ENCODE measurements at places on chromosomes 4 and X.
A peak's percentile ranks its signal among the peaks of the same experiment; 100 is the strongest.

DNA sequence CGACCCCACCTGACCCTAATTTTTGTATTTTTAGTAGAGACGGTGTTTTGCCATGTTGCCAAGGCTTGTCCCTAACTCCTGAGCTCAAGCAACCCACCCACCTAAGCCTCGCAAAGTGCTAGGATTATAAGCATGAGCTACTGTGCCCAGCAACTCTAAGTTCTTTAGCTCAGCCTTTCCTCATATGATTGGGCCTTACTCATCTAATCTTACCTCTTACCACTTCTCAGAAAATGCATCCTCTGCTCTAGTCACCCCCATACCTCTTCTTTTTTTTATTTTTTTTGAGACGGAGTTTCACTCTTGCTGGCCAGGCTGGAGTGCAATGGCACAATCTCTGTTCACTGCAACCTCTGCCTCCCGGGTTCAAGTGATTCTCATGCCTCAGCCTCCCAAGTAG, 35.6 kb upstream of the UGDH start:
- DNase-seq = no peak

DNA sequence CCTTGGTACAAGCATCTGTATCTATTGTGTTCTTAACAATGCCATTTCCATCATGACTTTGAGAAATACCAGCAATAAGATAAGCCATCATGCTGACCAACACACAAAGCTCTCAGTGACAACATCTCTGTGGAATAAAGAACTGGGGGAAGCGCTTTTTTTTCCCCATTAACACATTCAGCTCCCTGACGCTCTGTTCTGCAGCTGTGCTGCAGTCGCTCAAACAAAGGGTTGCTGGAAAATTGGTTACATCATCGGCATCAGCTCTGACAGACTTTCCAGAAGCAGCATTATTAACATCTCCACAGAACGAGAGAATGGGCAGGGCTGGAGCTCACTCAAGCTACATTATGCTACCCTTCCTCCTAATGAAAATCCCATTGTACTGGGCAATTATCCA, 39.9 kb downstream of the DCX start:
- DNase-seq = no peak

DNA sequence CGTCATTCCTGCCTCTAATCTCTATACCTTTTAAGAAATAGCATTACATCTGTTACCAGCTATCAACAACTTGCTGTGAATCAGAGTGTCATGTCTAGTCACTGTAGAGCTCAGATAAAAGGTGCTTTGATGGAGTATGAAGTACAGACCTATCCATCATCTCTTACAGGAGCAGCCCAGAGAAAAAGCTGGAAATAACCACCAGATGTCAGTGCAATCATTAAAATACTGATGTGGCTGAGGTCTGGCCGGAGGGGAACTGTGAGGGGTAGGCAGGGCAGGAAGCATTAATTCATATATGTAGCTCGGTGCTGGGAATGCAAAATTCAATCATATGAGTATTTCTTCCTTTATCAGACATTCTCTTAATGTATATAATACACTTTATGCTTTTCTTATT, 100.6 kb downstream of the AKAP4 start:
- no peak for DNase-seq

DNA sequence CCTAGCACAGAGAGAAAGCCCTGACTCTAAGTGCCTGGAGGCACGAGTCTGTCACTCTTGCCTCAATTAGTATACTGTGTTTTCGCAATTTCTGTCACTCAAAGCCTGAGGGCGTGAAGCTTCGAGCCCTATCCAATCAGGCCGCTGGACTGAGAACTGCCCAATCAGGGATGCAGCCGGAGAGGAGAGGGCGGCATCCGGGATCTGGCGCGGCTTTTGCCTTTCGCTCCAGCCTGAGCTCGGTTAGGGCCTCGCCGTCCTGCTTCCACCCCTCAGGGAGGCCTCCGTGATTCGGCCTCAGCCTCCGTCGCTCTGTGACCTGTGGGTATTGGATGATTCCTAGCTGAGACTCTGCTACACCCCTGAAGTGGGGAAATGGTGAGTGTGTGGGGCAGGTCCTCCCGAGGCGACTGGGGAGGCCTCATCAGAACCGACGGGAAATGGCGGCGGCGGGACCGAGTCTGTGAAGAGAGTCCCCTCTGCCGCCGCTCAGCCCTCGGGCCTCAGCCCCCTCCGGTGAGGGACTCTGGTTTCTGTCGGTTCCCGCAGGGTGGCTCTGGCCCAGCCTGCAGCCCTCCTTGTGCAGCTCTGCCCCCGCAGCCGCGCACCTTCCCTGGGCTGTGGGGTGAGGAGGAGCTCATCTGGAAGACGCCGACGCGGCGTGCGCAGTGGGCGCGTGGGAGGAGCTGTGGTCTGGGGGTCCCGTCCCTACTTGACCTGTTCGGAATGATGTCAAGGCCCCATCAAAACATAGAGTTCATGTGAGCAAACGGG, 48.5 kb downstream of the ZNF141 start:
- no peak for DNase-seq

DNA sequence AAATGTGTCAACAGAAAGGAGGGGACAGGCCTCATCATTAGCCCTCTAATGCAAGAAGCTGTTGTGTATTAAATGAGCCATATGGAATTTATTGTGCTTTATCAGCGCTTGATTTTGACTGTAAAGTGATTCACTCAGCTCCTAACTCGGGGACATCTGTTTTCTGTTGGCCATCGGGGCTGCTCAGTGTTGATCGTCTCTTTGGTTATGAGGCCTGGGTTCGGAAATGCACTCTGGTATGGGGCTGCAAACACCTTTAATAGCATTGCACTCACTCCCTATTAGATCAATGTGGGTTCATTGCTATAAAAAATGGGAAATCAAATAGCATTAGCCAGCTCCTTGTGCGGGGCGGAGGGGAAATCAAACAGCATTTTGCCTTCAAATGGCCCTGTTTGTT, 6.4 kb downstream of the ARX start:
- no peak for DNase-seq

DNA sequence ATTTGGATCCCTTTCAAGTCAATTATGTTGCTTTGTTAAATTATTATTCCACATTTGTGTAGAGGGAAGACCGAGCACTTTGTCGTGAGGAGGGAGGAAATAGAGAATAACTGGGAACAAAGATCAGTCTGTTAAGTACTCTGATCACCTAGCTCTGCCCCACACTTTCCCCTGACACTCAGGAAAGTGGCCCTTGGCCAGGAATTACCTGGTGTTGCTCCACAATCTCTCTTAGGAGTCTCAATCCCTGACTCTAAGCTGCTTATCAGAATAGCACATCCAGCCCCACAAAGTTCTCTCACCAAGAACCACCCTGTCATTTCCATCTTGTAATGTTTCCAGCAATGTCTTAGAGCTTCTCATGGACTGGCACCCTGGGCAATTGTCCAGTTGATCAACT, 83.8 kb upstream of the BMPR1B start:
- DNase-seq = peak; percentile 23

DNA sequence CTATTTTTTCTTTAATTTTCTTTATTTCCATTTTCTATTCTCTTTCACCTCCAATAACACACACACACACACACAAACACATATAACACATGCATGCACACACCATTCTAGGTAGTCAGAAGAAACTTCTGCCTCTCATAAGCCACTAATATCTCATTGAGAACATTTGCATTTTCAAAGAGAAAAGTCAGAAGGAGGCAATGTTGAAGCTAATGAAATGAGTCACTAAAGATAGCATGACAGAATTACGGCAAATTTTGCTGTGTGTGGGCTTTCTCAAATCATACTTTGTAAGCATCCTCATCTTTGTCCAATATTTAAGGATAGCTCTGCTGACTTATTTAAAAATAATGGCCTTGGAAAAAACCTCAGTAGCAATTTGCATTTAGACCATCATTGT, 291.3 kb downstream of the GUCY2F start:
- DNase-seq = no peak

GRCh38 chrX:150982235-150982787, 824 bp upstream of the HMGB3 start:
- DNase-seq = no peak

DNA sequence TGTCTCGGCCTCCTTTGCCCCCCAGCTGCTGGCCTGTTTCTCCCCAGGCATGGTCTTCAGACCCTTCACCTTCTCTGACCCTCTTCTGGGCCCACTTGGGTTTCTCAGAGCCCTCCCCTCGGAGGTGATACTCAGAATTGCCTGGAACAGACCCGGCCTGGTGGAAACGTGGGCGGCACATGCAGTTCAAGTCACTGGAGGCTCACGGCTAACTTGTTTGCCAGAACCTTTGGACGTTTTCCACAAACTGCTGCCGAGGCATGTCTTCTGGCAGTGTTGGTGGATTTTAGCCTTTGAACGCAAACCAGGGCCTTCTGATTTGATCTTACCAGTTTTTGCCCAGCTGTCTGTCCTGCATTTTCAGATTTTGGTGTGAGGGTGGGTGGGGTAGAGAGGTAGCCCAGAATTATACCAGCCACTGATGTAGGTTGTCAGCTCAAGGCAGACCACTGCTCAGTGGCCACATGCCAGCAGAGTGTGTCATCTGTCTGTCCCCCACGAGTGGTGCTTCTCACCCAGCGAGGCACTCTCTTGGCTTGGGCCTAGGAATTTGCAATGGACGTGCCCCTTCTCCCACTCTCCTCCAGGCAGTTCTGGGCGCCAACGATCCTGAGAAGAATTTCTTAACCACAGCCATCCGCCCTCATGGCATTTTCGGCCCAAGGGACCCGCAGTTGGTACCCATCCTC, 32.5 kb upstream of the ZNF185 start:
- no peak for DNase-seq

- DNase-seq = no peak
Observed at GRCh38 chr4:24372881-24373280, 211.5 kb downstream of the DHX15 start.

- DNase-seq = no peak
Observed at GRCh38 chr4:121421594-121421993, 40.8 kb upstream of the QRFPR start.

DNA sequence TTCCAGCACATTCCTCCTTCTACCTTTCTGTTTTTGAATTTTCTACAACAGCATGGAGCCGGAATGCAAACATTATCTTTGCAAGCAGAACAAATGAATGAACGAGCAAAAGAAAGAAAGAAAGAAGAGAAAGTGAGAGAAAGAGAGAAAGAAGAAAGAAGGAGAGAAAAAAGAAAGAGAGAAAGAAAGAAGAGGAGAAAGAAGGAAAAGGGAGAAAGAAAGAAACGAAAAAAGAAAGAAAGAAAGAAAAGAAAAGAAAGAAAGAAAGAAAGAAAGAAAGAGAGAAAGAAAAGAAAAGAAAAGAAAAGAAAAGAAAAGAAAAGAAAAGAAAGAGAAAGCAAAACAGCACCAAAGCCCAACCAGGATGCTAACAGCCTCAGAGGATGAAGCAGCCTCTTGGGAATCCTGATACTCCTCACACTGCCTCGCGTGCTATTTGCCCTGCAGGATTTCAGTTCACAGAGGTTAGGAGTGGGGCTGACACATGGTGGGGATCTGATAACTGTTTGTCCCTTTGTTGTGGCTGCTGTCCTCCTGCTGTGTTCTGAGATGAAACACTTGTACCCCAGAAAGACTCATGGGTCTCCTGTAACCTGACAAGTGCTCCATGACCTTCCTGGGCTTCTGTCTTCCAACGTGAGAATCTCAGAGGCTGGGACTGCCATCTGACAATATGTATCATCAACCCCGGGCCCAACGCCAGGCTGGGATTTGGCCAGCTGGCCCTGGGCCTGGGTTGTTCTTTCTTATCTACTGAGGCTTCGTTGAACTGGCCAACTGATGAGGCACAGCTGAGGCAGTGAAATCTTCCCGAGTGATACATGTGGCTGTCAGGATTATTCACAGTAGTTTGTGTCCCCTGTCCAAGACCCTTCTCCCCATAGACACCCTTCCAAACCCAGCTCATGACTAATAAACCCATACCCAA, 61.0 kb downstream of the SEPSECS start:
- no peak for DNase-seq

GRCh38 chr4:64539234-64539849, 130.1 kb upstream of the TECRL start:
- peak; percentile 36 for DNase-seq

DNA sequence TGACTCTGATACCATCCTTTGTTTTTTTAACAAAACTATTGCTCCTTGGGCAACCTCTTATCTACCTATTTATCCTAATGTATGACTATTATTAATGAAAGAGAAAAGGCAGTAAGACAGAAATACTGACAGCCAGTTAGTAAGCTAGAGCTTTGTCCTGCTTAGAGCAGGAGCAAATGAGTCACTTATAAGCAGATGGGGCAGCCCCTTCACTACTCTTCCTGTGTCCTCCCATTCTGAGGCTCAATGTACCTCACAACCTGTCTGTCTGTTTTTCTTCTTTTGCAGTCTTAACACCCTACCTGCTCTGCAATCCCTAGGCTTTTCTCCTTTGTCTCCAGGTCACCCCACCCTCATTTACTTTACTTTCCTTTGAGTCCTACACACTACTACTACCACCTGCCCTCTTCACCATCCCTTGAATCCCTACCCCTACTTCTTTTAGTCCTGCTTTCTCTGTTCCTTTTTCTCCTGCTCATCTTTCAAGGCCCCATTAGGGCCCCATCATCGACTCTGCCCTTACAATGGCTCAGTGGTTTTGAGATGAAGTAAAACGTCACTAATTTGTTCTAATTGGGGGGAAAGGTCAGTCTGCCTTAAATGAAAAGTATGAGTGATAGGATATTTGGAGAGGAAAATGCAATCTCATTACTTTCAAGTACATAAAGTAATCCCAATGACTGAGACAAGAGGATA, 294.3 kb downstream of the GUCY2F start:
- DNase-seq = no peak

- no peak for DNase-seq
Observed at GRCh38 chrX:139967300-139967699, 2.0 kb upstream of the CXorf66 start.

GRCh38 chr4:10715696-10716095, 31.1 kb upstream of the CLNK start:
- no peak for DNase-seq

DNA sequence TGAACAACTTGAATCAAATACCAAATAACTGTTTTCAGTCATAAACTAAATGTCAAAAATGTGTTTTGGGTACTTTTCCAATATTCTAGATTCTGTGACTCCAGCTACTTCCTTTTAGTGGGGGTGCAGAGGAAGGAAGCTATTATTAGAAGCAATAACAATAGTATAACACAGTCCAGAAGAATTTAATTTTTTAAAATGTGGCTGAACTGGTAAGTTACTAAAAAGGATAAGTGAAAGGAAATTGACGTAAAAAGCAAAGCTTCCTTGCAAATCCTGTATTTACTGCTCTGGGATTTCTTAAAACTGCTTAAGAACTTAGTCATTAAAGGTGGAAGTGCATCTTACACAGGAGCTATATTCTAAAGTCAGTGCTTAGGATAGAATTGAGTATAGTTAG, 53.2 kb downstream of the MOSPD2 start:
- no peak for DNase-seq

DNA sequence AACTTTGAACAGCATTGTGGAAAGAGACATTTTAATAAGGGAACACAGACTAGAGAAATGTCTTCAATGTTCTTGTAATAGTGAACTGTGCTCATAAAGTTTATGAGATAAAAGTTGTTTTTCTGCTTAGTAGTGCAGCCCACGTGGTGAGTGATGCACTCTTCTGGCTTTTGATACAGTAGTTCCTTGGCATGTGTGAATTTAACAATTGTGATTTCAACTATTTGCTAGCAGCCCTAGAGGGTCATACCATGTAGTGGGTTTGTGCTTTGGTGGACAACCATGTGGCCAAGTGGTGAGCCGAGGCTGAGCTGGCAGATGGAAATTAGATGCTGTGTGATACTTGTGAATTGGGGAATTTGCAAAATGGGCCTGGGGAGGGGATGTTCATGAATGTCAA, 116.2 kb upstream of the SLC4A4 start:
- no peak for DNase-seq

Measured in NCI-H1105 (cell line).